ENCODE measurements at places on chromosomes 4 and X.

GRCh38 chr4:80215449-80216052 lies 18.2 kb downstream of the PRDM8 start:
- peak; percentile 38 for DNase-seq

DNA sequence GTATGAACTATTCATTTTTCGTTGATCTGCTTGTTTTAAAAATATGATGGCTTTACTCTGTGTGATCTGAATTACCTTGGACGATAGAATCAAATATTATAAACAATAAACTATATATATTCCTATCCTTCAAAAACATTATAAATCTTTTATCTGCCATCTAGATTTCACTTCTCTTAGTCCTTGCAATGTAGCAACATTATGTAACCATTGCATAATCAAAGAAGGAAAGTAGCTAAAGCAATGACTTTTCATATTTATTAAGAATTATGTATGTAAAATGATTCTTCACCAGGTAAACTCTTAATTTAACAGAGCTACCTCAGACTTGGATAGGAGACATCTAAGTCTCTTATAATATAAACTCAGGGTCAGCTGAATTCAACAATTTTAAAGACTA lies 210.5 kb downstream of the ADAMTS3 start:
- no peak for DNase-seq

GRCh38 chr4:85788604-85789003 lies 313.7 kb downstream of the ARHGAP24 start:
- DNase-seq, result no peak

DNA sequence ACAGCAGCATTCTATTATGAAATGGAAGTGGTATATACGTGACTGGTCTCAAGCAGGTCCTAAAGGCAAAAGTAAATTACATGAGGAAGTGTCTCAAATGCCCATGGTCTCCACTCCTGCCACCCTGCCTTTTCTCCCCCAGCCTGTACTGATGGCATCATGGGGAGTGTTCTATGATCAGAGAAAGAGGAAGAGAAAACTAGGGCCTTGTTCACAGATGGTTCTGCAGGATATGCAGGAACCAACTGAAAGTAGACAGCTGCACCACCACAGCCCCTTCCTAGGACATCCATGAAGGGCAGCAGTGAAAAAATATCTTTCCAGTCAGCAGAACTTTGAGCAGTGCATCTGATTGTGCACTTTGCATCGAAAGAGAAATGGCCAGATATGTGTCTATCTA lies 901.5 kb downstream of the ARAP2 start:
- DNase-seq, result no peak

GRCh38 chr4:139014371-139015268 lies 961 bp upstream of the NOCT start:
- peak; percentile 95 for DNase-seq

GRCh38 chr4:183515411-183515810 lies 10.6 kb downstream of the ING2 start:
- DNase-seq, result no peak

DNA sequence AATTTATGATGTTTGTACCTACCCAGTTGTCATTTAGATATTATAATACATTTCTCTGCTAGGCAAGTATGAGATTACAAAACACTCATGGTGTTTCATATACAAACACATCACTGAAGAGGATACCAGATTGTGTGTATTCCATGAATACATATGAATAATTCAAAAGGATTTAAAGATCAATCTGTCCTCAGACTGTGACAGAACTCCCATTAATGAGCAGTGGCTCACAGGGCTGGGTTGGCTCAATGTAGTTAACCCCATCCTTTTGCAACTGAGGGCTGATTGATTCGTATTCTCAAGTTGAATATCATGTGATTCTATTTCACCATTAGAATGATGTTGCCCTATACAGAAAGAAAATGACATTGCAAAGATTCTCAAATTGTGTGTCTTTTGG lies 79.6 kb upstream of the SPANXN2 start:
- no peak for DNase-seq

DNA sequence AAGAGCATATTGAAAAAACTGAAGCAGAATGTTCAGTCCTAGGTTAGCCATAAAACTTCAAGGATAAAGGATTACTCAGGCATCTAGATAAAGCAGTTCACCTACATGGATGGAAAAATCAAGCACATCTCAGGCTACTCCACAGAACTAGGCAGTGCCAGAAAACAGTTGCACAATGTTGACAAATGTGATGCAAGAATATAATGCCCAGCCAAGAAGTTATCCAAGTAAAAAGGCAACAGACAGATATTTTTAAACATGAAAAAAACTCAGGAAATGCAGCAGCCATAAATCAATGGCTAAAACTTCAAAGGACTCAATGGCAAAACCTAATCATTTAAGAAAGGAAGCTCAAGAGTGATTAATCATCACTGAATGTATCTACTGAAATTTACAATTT lies 456.0 kb upstream of the FAM241A start:
- DNase-seq, result peak; percentile 70

GRCh38 chrX:50905334-50905733 lies 5.2 kb upstream of the BMP15 start:
- peak; percentile 29 for DNase-seq

GRCh38 chr4:54861201-54861600 lies 203.4 kb downstream of the KIT start:
- no peak for DNase-seq

DNA sequence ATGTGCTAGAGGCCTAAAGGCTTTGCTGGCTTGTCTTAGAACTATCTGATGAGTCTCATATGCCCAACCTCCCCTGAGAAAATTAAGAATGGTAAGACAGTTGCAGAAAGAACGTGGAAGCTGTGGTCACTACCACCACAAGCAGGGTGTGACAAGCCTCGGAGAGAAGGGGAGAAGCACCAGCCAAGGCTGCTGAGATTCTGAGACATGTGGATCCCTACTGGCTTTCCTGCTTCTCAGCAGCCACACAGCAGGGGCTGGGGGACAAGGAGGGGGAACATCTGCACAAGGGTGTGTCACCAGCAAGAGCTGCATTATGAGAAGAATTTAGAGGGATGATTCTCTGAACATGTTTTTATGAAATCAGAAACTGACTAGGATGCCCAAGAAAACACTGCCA lies 19.4 kb downstream of the TAPT1 start:
- no peak for DNase-seq

DNA sequence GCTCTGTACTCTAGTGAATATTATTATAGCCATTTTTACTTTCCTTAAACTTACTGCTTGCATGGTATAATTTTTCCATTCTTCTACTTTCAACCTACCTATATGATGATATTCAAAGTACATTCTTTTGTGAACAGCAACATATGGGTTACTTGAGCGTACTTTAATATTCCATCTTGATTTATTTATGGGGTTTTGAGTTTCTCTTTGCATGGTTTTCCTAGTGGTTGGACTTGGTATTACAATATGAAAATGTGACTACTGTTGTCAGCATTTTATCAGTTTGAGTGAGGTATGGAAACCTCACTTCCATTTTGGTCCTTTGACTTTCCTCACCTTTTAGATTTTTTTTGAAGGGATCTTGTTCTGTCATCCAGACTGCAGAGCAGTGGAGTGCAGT lies 35.9 kb downstream of the ADGRG4 start:
- DNase-seq, result no peak

DNA sequence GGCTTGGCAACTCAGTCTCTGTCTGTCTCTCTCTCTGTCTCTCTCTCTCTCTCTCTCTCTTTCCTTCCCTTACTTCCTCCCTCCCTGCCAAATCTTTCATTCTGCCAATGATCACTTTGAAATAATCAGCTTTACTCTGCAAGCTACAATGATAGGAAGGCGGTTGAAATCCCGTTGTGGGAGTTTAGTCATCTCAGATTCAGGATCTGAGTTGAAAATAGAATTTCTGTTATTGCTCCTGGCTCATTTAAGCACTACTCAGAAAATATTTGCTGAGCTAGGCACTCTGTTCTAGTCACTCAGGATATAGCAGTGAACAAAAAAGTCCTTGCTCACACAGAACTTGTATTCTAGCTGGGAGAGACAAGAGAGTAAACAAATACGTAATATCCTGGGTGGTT lies 56.3 kb upstream of the DCTD start:
- DNase-seq, result no peak

- peak; percentile 62 for DNase-seq
These were observed 17.3 kb downstream of the APLN start for GRCh38 chrX:129637217-129638109.

- peak; percentile 45 for DNase-seq
These were observed 98.0 kb downstream of the TBL1X start for GRCh38 chrX:9562851-9563250.

DNA sequence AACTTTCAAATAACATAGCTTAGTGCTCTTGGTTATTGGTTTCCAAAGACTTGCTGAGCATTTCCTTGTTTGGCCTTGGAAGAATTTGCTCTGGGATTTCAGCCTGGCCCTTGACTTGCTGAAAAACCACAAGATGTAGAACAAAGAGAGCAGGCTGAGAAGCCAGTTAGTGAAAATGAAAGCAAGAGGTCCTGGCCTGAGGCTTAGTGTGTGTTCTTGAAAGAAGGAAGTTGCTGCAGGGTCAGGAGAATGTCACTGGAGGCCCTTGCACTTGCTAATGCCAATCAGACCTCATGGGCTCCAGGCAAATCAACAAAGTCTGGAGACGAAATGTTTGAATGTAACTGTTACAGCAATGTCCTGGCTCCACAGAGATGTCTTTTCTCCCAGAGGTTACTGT lies 79.4 kb downstream of the SYNPO2 start:
- no peak for DNase-seq

DNA sequence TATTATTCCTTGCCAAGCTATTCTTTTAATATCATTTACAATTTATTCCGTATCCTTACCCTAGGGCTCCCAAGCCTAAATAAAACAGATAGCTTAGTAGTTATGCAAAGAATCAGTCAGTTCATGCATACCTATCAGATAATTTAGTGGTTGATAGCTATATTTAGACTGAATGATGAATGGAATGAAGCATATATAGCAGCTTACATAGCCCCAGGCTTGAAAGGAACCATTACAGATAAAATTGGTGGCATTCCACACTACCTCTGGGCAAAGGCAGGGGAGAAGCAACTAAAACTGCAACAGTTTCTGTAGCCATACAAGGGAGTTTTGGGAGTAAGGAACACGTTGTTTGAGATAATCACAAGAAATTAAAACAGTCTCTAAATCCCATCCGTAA lies 2.7 kb downstream of the ACE2 start:
- no peak for DNase-seq

DNA sequence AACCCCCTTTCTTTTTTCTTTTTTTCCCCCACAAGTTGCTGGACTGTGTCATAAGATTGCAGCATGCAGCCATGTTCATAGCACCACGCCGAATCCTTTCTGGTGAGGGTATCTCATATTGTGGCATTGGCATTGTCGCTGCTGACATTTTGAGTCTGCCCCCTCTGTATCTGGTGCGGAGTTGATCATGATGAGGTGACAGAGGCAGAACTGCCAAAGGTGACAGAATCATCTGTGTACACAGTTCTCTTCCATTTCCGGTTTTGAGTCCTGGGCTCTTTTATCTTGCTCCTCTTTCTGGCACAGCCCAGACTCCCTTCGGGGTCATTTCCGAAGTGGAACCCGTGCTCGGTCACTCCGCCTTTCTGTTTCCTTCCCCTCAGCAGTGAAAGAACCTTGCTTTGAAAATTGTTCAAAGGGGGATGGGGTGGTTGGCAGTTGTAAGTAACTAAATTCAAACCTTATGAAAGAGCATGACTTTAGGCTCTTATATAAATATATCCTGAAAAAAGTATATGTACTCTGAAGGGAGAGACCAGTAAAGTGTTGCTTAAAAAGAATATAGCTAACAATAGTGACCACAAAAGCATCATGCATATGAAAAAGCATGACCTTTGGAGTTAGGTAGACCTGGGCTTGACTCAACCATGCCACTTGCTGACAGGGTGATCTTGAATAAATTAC lies 55.0 kb upstream of the BMP2K start:
- no peak for DNase-seq

DNA sequence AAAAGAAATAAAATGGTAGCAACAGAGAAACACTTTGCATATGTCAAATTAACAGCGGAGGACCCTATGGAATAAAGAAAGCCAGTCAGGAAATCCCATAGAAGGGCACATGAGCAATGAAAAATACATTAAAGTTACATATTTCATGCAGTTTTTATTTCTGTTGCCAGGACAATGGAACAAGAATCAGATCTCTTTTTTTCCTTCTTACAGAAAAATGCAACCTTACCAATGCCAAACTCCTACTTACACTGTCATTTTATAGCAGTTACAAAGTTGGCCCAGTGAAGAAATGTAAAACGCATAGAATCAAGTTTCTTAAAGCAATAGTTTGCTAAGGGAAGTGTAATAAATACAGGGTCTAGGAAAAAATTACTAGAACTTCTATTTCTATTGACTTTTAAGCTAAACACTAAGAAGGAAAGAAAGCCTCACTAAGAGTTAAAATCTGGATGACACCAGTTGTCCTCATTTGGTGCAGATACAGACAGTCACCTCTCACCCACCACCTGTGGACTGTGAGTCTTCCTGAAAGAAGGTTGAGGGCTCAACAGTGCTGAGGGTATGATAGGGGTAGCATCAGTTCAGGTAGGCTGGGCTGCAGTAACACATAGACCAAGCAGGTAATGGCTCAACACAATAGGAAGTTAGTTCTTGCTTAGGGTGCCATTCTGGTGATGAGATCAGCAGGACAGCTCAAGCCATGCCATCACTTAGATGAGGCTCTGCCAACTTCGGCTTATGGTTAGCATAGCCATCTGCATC lies 224.6 kb downstream of the ANAPC10 start:
- DNase-seq, result no peak

DNA sequence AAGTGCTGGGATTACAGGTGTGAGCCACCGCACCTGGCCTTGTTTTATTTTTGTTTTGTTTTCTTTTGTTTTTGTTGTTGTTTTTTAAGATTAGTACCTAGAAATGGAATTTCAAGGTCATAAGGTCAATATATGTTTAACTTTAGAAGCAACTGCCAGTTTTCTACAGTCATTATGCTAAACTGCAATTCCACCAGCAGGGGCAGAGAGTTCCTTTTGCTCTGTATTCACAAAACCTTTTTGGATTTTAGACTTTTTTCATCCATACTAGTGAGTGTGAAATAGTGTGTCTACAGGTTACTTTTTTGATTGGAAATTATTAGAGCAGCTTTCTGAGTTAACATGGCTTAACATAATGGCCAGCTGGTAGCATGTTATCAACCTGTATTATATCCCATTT lies 580.6 kb downstream of the TRIML1 start:
- no peak for DNase-seq

DNA sequence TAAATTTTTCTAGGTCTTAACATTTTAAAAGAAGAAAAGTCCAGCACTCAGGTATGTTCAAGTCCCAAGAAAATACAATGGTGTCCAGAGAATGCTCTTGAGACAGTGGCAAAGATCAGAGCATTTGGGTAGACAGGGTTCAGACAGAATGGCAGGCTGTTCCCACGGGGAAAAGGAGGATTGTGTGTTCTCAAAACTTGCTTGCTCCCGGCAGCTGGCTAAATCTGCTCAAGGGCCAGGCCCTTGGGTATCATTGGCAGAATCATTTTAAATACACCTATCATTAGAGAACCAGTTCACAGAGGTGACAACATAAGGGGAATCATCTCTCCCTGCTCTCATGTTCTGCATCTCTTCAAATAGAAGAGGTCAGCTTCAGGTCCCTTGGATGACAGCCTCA lies 456.3 kb downstream of the DTHD1 start:
- no peak for DNase-seq

- no peak for DNase-seq
These were observed at the start of gene MAGED2 for GRCh38 chrX:54807524-54808108. Gene MAGED2 (plus strand): TSS chrX:54807745. CDS start chrX:54809332, 1,587 bp downstream.
